GM12891 (cell line): ENCODE measurements at places on chromosomes 5 and 9.

DNA sequence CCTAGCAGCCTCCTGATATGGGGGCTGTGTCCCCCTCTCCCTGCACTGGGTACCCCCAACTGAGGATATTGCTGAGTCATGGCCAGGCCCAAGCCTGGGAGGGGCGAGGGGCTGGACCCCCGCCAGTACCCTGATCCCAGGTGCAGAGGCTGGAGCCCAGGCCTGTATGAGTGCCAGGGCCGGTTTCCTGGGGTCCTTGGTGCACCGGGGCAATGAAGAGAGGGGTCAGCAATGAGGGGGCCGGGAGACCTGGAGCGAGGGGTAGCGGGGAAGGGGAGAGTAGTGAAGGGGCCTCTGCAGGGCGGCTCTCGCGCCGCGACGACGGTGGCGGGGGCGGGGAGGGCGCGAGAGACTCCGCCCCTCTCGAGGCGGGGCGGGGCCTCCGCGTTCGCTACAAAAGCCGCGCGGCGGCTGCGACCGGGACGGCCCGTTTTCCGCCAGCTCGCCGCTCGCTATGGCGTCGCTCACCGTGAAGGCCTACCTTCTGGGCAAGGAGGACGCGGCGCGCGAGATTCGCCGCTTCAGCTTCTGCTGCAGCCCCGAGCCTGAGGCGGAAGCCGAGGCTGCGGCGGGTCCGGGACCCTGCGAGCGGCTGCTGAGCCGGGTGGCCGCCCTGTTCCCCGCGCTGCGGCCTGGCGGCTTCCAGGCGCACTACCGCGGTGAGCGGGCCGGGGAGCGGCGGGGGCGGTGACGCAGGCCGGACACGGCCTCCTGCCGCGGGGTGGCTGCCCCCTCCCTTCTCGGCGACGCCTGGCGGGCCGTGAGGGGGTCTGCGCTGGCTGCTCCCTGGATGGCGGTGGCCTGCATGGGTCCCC is at the start of gene SQSTM1:
Gene SQSTM1 (plus strand): TSS at position 423 of the 815 bp plus-strand sequence. CDS start 32 bp downstream, at position 455.
- peak; percentile 86 for DNase-seq

GRCh38 chr9:111076519-111076918 is 38.2 kb upstream of the LPAR1 start:
- no peak for DNase-seq

DNA sequence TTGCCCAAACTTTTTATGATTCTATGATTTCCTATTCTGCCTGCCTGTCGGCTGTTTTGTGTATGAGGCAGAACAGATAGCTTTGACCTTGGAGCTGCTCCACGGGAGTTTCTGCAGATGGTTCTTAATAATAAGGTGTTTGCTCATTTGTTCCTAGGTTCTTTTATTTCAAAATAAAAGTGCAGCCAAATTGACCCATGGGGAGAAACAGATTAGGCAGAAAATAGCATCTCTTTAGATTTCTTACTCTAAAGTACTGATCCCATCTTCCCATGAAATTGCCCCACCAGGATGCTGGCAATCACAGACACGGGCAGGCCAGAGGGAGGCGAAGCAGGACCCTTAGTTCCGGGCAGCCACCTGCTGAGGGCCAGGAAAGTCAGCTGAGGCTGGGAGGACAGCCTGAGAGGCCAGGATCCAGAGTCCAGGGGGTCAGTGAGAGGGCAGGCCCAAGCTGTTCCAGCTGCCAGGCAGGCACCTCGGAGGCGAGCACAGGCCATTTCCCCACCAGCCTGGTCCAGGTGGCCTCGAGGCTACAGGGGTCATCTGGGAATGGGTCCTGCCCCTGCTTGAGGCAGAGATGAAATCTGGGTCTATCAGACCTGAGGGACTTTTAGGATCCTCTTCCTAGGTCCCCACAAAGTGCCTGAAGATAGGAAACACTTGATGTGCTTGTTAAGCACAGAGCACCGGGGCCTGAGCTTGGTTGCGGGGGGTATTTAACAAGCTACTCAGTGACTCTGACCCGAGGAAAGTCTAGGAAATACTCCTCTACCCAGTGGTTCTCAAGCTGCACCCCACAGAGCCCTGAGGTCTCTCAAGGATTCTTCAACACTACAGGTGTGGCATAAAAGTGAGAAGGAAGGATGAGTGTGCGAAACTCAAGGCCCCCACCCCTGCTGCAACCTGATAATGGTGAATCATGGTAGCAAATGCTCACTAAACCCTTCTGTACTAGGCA is 145.4 kb downstream of the CMYA5 start:
- no peak for DNase-seq

DNA sequence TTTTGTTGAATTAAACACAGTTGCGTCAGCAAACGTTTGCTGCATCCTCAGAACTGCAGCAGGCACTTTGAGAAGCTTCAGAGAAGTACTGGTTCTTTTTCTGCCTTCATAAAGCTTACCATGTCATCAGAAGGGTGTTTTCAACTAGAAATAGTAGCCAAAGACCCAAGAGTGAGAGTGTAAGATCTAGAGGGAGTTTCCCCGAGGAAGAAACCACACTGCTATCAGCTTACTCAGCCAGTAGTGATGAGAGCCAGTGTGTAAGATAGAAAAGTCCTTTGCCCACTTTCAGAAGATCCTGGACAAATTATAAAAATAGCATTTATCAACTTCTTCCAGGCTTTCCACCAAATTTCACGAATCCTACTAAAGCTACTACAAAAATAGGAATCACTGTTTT is 154.5 kb downstream of the PAPPA start:
- DNase-seq, result no peak

- no peak for DNase-seq
Measured at GRCh38 chr5:125313555-125313954, 567.1 kb upstream of the ZNF608 start.

DNA sequence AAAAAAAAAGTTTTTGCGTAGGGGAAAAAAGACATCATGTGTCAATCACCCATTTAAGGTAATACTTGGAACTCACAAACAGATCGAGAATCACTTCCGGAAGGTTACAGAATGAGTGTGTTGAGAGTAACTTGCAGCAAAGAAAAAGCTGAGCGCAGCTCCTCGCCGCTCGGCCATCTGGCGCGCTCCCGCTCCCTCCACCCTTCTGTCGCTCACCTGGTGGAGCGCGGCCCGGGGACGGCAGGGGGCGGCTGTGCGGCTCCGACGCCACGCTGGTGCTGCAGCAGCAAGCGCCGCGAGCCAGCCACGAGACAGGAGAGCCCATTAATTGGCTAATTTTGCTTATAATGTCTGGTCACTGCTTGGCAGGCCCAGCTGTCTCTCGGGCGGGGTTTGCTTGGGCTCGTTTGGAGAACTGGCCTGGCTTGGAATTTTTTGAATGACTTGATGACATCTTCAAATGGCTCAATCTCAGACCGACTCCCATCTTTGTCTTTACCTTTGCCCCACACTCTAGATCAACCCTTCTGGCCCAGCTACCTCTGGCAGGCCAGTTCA is 601.8 kb downstream of the CCDC171 start:
- peak; percentile 28 for DNase-seq

GRCh38 chr5:14034963-14035362 is 90.5 kb upstream of the DNAH5 start:
- DNase-seq, result no peak

DNA sequence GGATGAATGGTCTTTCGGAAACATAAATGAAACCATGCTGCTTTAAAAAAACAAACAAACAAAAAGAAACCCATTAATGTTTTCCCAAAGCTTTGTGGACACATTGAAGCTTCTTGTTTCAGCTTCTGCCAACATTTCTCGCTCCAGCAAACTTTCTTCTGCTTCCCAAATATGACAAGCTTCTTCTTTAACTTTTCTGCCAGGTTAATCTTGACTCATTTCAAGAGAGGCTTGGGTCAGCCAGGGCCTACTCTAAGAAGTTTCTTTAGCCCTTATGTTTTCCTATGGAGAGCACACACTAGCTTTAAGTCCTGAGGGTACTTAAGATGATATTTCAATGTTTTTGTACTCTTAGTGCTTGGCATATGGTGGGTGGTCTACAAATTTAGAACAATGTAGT is 6.1 kb downstream of the ANXA1 start:
- DNase-seq, result no peak

GRCh38 chr5:172171118-172171517 is 16.9 kb downstream of the STK10 start:
- DNase-seq, result no peak

DNA sequence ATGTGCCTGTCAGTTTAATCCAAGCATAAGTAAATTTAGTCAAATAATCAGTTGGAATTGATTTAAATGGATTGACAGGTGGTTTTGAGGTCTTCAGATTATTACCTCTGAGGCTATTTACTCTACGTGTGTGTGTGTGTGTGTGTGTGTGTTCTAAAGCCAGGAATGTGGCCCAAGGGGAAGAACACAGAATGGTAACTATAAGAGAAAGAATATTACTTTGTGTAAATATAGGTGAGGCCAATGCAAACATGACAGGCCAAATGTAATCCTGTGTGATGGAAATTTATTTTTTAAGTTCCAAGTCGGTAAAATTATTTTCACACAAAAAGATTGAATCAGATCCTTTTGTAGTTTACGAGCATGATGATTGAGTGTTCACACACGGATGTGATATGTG is 390.0 kb downstream of the PLK2 start:
- DNase-seq, result no peak

- no peak for DNase-seq
Measured at GRCh38 chr5:93096561-93096960, 484.5 kb downstream of the NR2F1-AS1 start.

DNA sequence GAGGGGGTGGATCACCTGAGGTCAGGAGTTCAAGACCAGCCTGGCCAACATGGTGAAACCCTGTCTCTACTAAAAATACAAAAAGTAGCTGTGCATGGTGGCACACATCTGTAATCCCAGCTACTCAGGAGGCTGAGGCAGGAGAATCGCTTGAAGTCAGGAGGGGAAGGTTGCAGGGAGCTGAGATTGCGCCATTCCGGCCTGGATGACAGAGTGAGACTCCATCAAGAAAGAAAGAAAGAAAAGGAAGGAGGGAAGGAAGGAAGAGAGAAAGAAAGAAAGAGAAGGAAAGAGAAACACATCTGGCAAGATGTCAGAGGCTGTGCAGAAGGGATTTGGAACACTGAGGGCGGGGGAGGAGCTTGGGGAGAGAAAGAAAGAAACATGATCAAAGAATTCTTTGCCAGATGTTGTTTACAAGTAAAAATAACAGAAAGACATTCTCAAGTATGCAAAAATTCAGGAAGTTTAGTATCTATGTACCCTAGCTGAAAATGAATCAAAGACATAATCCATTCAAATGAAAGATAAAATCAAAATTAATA is 93.7 kb downstream of the AK8 start:
- no peak for DNase-seq

DNA sequence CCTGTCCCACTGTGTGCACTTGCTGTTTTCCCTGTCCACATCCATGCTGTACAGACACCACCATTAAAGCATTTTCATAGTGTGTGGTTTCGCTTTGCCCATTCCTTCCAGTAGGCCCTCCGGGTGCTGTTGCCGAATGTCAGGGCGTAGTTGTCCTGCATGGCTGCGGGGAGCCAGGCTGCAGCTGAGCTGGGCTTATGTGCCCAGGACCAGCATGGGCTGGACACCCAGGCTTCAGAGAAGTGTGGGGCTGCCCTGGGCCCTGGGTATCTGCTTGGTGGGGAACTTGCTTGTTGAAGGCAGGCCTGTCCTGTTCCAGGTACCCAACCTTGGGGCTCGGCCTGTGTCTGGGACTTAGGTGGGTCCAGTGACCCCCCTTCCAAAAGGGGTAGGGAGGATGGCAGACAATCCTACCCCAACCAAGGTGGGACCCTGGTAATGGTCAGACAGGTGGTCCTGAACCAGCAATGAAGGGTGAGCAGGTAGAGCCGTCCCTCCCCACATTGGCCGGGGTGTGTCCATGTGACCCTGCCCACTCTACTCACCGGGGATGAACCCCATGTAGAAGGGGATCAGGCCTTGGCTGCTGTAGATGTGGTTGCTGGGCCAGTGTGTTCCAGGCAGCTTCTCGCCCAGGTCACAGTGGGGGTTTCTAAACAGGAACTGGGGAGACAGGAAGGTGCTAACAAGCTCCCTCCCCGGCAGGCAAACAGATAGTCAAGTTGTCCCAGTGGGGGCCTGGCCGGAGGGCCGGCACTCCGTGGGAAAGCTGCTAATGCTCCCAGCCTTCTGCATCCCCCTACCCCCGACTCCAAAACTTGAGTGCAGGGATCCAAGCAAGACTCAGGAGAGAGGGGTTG is 2.8 kb downstream of the TUBB4B start:
- DNase-seq, result no peak

DNA sequence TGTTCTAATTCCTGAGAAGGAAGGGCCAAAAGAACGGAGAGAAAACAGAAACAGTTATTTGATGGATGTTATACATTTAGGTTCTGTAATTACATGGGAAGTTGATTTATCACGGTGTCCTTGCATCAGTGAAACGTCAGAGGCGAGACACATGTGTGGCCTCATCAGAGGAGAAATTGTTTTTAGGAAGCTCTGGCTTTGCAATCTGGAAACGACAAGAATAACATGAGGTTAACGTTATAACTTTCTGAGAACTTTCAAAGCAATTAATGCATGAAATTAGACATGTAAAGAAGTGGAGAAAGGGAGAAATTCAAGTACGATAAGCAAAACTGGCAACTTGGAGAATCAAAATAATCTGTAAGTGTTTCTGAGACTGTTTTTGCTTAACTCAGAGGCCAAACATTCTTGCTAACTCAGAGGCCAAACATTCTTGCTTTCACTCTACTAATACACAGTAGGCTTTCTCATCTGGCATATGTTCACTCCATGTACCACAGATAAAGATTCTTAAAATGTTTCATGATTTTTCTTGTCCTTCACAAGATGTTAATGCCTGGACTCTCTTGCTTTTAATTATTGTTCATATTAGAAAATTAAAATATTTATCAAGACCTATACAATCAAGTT is 933.0 kb downstream of the TLE4 start:
- DNase-seq, result no peak

- no peak for DNase-seq
Measured at GRCh38 chr5:117863586-117864296, 1124.6 kb downstream of the DTWD2 start.

DNA sequence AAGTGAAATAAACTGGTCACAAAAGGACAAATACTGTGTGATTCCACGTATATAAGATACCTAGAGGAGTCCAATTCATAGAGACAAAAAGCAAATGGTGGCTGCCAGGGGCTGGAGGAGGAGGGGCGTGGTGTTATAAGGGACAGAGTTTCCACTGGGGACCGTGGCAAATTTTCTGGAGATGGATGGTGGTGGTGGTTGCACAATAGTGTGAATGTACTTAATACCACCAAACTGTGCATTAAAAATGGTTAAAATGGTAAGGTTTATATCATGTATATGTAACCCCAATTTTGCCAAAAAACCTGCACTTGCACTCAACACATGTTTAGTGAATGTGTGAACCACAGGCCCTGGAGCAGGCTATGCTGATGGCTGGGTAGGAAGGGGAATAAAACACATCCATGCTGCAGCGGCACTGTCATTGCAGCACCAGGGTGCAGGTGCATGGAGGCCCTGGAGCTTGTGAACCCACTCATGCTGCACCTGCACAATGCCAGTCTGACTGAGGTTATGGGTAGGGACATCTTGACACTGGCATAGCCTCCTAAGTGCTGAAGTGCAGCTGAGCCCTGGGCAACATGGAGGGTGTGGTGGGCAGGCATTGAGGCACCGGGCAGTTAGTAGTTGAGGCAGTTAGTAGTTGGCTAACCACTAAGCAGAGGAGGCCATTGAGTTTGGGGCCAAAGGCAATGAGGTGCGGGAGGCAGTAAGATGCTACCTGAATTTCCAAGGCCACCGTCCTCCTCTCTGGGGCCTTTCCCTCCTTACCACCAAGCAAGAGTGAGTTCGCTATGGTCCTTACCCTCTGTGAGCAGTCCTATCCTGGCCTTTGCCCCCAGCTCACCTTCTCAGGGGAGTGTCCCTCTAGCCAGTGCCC is 3.5 kb upstream of the PHF2 start:
- no peak for DNase-seq

- DNase-seq, result no peak
Measured at GRCh38 chr5:73823508-73823925, 197.5 kb downstream of the ARHGEF28 start.

- DNase-seq, result no peak
Measured at GRCh38 chr5:116652196-116652729, 77.6 kb upstream of the SEMA6A start.

GRCh38 chr9:110161940-110162339 is 46.0 kb downstream of the C9orf152 start:
- DNase-seq, result no peak
